ENCODE measurements at places on chromosomes 11 and 22.

DNA sequence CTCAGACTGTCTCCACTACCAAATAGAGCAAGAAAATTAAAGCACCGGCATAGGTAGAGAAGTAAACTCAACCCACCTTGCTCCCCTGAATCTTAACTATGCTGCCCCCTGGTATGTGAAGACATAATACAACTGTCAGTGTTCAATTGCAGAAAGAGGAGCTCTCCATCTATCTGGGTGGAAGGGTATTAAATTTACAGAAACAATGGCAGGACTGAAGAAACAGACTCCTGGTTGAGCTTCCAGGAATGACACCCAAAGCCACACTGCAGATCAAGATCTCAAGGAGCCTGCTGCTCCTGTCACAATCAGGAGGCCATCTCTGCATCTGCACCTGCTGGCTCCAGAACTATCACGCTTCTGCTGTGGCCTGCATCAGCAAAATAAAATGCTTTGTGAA lies 132.1 kb upstream of the BMAL1 start:
- no peak for DNase-seq

DNA sequence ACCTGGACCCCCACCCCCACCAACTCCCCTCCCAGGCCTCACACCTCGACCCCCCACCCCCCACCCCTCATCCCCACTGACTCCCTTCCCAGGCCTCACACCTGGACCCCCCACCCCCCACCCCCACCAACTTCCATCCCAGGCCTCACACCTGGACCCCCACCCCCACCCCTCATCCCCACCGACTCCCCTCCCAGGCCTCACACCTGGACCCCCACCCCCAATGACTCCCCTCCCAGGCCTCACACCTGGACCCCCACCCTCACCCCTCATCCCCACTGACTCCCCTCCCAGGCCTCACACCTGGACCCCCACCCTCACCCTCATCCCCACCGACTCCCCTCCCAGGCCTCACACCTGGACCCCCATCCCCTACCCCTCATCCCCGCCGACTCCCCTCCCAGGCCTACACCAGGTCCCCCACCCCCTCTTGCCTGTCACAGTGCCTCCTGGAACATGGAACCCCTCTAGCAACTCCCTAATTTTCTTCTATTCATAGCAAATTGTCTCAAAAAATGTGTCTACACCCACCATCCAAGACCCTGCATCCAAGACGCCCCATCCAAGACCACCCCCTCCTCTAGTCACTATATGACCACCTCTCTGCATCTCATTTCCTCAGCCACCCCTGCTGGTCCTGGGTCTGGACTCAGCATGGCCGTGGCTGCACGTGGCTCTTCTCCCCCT lies 36.9 kb upstream of the BRSK2 start:
- no peak for DNase-seq

DNA sequence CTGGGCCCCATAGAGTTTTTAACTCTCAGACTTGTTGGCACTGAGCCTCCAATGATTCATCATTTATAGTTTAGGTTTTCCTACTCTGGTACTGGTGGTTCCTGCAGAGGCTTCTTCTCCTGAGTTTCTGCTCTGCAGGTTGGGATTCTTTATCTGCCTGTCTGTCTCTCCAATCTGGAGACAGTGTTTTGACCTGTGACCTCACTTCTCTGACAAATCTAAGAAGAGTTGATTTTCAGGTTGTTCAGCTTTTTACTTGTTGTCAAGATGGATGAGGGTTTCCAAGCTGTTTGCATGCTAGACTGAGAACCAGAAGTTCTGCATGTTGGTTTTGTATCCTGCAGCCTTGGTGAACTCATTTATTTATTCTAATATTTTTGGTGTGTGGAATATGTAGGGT lies 63.9 kb downstream of the JAM3 start:
- DNase-seq = no peak

- no peak for DNase-seq
These were observed 9.1 kb downstream of the CPT1A start for GRCh38 chr11:68832476-68833181.

DNA sequence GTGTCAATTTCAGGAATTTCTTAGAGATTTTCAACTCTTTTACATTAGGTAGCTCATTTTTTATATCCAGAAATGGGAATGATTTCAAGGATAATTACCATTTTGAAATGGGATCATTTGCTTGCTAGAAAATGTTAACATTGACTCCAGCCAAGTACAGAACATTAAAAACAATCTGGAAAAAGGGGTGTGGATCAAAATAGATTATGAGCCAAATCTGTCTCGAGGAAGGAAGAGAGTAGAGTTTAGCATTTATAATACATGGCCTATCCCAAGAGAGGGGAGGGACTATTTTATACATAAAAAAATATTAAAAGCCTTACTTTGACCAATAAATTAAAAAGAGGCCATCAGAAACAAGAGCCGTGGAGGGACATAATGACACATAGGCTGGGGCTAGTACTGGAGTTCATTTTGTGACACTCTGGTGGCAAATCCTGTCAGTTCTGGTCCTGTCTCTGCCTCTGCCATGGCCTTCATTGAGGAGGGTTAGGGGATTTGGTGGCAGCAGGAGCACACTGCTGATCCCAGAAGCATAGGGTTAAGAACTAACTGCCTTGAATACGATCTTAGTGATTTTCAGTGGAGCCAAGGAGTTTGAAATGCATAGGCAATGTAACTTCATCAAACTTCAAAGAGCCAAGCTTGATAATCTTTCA lies 20.4 kb downstream of the PPP6R3 start:
- DNase-seq = no peak

All from hematopoietic multipotent progenitor cell treated with erythropoietin and hydrocortisone succinate and interleukin-3 and kit ligand, for 15 days (in vitro differentiated cells).